Mucosa of descending colon (tissue), 3 donors: ENCODE measurements at places on chromosomes 2 and 18. TPM values are rescaled to one million over a fixed set of nuclear protein-coding genes. Genes with fewer than 3 reads are reported as not detected.

The SLC4A3 gene
- 3.4 TPM for total RNA-seq

The ATRAID gene
- 85.2 TPM for total RNA-seq

The DNAH6 gene
- 1.3 TPM for total RNA-seq

The LBX2 gene
- total RNA-seq = 1.5 TPM

The SS18 gene
- total RNA-seq = 45.5 TPM

The KIAA2012 gene
- total RNA-seq = 0.13 TPM

The ECEL1 gene
- 0.24 TPM for total RNA-seq

The CLEC4F gene
- not detected for total RNA-seq

The ZNF521 gene
- total RNA-seq = 3.2 TPM

The ARHGAP28 gene
- 6.8 TPM for total RNA-seq

The GPC1 gene
- 15.4 TPM for total RNA-seq

The ARHGEF33 gene
- total RNA-seq = 1.5 TPM

The KCNE4 gene
- total RNA-seq = 0.55 TPM

The FBXO48 gene
- 1.5 TPM for total RNA-seq

The POMC gene
- total RNA-seq = 0.31 TPM

The PSMA8 gene
- total RNA-seq = not detected
